ENCODE measurements at places on chromosomes 12 and 14.

GRCh38 chr14:70415788-70416187 is 1.1 kb downstream of the SYNJ2BP start:
- DNase-seq = no peak

- no peak for DNase-seq
Measured at GRCh38 chr14:100660882-100661635, 65.6 kb upstream of the DLK1 start.

- peak; percentile 19 for DNase-seq
Measured at GRCh38 chr14:21748869-21749303, 75.3 kb upstream of the OR4E1 start.

GRCh38 chr12:112986291-112986800 is 8.0 kb downstream of the OAS2 start:
- DNase-seq = no peak

GRCh38 chr12:63149909-63150712 is 890 bp downstream of the AVPR1A start:
- DNase-seq = no peak

- no peak for DNase-seq
Measured at GRCh38 chr12:78359520-78359919, 505.1 kb upstream of the SYT1 start.

DNA sequence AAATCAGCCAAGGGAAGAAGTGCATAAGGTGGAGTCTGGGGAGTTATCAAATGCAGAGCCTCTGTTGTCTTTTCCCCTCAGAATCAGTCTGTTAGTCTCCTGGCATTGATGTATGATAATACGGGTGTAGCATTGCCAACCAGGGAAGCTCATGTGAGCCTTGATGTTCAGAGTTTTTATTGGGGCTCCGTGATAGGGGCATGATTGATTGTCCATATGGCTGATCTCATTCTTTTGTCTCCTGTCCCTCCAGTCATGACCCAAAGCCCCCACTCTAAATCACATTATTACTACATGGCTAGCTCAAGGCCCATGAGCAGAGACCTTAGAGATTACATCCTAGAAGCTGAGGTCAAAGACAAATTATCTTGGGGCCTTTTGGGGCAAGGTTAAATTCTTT is 140.9 kb downstream of the NUBPL start:
- no peak for DNase-seq

- no peak for DNase-seq
Measured at GRCh38 chr12:50517421-50518048, 12.8 kb downstream of the DIP2B start.

DNA sequence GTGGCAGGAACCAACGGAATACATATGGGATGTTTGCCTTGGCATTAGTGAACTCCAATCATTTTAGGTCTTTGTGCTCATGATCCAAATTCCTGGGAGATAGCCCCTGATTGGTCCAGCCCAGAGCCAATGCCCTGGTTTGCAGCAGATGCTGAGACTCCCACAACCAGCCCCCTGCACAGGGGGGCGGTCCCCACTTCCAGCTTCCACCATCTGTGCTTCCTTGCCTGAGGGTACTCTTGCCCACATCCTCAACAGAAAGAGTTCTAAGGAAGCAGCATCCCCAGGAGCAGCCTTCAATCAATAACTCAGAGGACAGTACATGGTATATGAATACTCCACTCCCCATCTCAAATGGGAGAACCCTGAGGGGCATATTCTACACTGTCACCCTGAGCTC is 39.7 kb upstream of the FICD start:
- no peak for DNase-seq

- DNase-seq = no peak
Measured at GRCh38 chr12:124543052-124543589, 24.3 kb downstream of the NCOR2 start.

DNA sequence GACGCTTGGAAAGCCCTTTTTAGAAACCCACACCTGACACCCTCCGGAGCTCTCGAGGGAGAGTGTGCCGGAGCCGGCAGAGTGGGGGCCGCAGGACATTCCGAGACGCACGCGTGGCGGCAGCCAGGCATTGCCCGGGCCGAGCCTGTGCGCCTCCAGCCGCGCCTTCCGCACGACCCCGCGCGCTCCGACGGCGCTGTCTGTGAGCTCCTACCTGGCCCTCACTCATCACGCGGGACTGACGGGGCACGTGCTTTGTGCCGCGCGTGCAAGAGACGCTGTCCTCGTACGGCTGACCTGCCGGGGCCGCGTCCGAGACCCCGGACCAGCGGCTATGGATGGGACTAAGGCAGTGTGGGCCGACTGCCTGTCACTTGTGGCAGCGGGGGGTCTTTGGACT is 5.2 kb downstream of the GALNT9 start:
- no peak for DNase-seq

DNA sequence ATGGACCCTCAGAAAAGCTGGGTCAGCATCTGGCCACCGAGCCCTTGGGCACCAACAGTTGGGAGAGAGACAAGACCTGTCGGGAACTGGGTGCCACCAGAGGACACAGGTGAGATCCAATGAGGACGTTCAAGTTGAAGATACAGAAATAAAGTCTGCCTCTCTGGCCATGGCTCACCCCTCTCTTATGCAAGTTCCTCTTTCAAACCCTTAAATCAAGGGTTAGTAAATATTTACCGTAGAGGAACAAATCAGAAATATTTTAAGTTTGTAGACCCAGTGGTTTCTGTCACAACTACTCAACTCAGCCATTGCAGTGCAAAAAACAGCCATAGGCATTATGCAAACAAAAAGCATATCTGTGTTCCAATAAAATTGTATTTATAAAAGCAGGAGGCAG is 76.5 kb upstream of the HSPB8 start:
- no peak for DNase-seq

DNA sequence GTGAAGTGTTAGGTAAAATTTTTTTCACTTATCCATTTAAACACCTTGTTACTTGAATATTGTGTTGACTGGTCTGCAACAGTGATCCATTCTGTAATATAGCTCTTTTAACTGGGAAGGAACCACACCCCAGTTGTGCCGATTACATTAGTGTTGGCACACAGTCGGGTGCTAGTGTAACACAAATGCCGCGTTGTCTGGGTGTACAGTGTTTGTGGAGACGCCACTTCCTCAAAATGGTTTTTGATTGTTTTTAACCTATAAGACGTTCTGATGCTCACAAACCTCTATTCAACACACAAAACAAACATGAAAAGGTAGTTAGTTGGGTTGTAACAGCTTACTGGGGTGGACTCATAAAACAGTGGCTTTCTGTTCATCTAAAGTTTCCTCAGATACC is 48.0 kb upstream of the TRAF3 start:
- no peak for DNase-seq

DNA sequence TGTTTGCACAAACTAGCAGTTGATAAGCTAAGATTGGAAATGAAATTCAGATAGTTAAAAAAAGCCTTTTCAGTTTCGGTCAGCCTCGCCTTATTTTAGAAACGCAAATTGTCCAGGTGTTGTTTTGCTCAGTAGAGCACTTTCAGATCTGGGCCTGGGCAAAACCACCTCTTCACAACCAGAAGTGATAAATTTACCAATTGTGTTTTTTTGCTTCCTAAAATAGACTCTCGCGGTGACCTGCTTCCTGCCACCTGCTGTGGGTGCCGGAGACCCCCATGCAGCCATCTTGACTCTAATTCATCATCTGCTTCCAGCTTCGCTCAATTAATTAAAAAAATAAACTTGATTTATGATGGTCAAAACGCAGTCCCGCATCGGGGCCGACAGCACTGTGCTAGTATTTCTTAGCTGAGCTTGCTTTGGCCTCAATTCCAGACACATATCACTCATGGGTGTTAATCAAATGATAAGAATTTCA is 335.6 kb downstream of the TMEM121 start:
- no peak for DNase-seq

GRCh38 chr12:31715283-31715825 is 13.5 kb downstream of the AMN1 start:
- DNase-seq = no peak

- DNase-seq = no peak
Measured at GRCh38 chr14:70692210-70692609, 50.5 kb downstream of the TTC9 start.

DNA sequence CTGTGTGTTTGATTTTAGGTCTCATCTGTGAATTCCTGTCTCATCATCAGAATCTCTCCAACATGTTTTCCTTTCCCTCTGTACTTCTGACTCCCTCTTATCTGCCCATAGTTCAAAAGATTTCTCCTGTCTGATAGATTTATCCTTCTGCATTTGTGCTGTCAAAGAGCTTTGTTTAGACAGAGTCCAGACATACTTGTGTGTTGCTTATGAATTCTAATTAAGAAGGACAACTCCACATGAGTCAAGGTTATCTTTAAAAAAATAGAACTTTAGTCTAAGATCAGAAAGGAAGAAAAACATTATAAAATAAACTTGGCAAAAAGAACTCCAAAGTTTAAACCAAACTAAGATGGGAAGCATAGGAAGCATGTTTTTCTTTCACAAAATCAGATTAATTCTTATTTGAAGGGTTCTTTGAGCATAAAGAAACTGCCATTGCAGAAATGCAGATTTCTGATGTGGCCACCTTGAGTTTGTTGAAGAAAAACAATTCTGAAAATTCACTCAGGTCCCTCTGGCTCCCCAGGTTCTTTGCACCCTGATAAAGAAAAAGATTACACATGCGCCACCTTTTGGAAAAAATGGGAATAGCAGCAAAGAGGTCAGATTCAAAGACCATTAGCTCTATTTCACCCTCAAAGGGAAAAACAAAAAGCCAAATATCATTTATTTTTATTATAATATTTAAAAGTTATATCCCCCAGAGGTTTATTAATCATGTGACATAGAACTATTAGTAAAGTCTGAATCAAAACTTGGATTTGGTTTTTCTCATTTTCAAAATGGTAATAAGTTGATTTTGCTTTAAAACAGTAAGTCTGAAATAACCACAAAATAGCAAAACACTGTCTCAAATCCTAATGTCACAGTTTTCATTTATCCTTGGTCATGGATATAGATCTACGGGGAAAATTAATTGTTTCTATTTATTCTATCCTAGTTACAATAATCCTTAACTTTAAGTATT is 143.7 kb upstream of the DCN start:
- DNase-seq = peak; percentile 45

DNA sequence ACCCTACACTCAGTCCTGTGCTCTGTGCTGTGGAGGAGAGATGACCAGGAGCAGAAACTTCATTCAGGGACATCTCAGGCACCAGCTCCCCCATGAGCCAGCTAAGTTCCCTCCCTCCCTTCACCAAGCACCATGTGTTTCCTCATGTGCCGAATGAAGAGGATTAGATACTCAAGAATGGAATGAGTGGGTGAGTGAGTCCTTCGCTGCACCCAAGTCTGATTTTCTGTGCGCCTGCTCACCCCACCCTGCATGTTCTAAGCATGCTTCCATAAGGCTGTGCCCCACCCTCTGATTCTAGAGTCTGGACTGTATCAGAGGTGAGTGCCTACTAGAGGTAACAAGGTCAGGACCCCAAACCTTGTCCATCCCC is 12.1 kb downstream of the SERPINA5 start:
- no peak for DNase-seq

GRCh38 chr14:101457936-101458740 is 103.2 kb upstream of the DIO3 start:
- no peak for DNase-seq

GRCh38 chr14:101563352-101563653 is 2.0 kb downstream of the DIO3 start:
- DNase-seq = no peak
